Effector memory CD4-positive, alpha-beta T cell (primary cell): ENCODE measurements at places on chromosomes 12 and 14.
A peak's percentile ranks its signal among the peaks of the same experiment; 100 is the strongest.

- no peak for DNase-seq
These were observed 208.6 kb downstream of the SLC38A4 start for GRCh38 chr12:46617167-46617566.

DNA sequence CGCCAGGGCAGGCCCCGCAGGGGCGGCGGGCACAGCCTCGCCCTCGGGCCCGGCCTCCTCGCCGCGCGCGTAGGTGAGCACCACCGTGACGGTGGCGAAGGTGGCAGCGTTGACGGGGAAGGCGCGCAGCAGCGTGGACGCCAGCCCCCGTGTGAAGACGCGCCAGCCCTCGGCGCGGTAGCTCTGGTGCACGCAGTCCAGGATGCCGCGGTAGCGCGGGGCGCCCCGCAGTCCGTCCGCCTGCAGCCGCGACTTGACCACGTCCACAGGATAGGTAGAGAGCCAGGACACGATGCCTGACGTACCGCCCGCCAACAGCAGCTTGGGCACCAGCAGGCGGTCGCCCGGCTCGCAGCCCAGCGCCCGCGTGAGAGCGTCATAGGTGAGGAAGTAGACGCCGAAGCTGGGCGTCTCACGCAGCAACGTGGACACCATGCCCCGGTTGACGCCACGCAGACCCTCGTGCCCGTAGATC is 13.9 kb downstream of the SLC25A29 start:
- DNase-seq, result no peak

- peak; percentile 33 for DNase-seq
These were observed 46.7 kb downstream of the TMCC3 start for GRCh38 chr12:94603434-94604365.

DNA sequence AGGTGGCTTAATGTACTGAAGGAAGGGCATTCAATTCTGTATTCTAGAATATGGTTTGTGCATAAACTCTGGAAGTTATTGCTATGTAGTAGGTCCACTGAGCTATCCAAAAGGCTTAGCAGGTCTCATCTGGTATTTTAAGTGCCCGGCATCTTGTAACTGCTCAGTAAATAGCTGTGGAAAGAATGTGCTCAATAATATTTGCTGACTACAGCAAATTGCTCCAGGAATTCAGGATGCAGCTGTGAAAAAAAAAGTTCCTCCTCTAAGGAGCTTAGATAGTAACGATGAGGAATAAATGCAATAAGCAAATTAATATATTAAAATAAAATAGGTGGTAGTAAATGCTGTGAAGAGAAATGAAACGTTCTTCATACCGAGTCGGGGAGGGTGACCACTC is 857.1 kb downstream of the AACS start:
- DNase-seq, result no peak

- peak; percentile 59 for DNase-seq
These were observed 2.1 kb downstream of the DDN start for GRCh38 chr12:48996794-48997718.

GRCh38 chr12:6053541-6053940 is 70.9 kb downstream of the VWF start:
- no peak for DNase-seq

DNA sequence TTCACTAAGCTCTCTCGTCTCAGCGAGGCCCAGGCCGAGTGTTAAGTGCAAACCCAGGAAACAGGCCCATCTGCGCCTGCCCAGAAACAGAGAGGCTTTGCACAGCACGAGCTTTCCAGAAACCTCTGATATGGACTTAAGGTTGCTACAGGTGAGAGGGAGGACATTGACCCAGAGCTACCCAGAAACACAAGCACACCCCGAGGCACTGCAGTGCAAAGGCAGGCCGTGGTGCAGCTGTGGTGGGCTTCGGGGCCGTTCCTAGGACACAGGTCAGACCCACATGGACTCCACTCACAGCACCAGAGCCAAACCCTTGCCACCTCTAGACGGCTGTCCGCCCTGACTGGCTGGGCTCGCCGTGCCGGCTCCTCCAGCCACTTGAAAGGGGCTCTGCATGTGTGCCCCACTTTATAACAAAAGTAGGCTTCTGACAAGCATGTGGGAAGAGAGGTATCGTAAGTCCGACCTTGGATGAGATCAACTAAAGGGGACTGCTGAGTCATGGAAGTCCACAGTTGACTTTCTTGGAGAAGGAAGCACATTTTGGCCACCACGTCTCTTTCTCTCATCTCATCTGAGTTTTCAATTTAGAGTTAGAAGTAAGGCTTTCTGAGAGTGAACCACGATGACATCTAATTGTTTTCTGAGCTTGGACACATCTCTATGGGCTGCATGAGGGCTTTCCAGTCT is 38.2 kb downstream of the CACNA2D4 start:
- DNase-seq, result no peak

GRCh38 chr12:25767606-25768005 is 190.9 kb upstream of the RASSF8 start:
- no peak for DNase-seq
